ENCODE measurements at places on chromosomes 1 and 21.

- no peak for DNase-seq
These were observed 18.7 kb upstream of the PAPPA2 start for GRCh38 chr1:176444286-176444685.

DNA sequence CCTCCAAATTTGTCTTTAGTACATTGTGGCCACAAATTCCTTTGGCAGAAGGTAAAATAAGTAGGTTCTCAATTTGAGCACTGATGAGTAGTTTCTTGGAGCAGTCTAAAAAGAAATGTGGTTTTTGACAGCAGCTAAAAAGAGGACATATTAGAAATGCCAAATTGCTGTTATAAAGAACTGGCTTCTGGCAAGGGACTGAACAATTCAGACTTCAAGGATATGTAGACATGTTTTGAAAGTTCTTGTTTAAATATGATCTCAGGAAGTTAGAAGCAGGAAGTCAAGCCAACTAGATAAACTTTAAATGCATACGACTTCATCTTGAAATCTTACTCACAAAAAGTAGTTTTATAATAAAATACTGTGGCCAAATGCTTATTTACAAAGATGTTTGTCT is 18.8 kb downstream of the C1orf52 start:
- DNase-seq, result no peak

- DNase-seq, result no peak
These were observed 217.1 kb upstream of the CHRM3 start for GRCh38 chr1:239169276-239169675.

GRCh38 chr21:31558189-31558961 is 101.1 kb upstream of the SOD1 start:
- no peak for DNase-seq

GRCh38 chr1:202362212-202362611 is 13.7 kb downstream of the PPP1R12B start:
- DNase-seq, result no peak

- no peak for DNase-seq
These were observed 57.9 kb downstream of the PCNX2 start for GRCh38 chr1:233237647-233238046.

- peak; percentile 74 for DNase-seq
These were observed 36.9 kb downstream of the EIF2D start for GRCh38 chr1:206575165-206575893.

DNA sequence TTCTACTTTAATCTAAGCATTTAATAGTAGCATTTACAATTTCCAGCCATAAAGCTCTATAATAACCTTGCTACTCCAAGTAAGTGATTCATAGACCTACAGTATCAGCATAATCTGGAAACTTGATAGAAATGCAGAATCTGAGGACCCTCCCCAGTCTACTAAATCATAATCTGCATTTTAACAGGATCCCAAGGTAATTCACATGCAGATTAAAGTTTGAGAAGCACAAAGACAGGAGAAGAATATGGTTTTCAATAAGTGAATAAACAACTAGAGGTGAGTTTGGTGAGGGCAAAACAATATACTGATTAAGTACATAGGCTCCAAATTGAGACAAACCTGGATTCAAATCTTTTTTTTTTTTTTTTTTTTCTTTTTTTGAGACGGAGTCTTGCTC is 57.4 kb downstream of the PRPF38A start:
- DNase-seq, result no peak

DNA sequence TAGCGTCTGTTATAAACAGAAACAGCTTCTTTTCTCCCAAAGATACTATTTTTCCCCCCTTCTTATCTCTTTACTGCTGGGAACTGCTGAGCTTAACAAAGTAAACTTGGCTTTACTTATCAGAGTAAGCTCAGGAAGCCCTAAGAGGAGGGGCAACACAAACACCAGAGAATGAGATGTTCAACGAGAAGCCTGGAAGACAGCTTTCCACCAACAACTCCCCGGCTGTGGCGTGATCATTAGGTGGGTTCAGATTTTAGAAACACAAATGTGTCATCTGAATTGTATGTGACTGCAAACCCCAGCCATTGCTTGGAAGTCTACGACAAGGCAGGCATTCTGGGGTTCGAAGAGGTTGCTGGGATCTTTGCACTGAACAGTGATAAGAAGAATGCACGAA is 181.2 kb upstream of the ESRRG start:
- no peak for DNase-seq

DNA sequence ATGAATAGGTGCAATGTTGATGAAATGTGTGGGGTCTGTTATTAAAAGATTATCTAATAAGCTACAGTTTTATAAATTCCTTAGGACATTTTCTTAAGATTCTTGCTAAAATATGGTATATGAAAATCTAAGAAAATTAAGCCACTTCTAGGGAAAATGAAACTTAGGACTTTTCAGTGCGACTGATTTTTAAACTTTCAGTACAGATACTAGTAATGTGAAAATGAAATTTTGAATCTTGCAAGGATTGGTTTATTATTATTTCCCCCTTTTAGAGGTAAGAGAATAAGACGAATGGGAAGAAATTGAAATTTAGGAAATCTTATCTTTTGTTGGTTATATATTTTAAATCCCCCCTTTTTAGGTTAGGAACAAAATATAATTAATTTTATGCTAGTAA is 16.4 kb downstream of the CAPZA1 start:
- DNase-seq, result no peak

Measured in GM03348 (cell line).